Stimulated activated CD4-positive, alpha-beta T cell treated with anti-CD3 and anti-CD28 coated beads, Interleukin-12 subunit alpha, Interleukin-12 subunit beta, amount 100 ng/mL, for 4 hours (primary cell): ENCODE measurements at places on chromosomes 1 and 21.

- no peak for DNase-seq
These were observed 165.5 kb downstream of the PLPPR4 start for GRCh38 chr1:99429754-99430153.

DNA sequence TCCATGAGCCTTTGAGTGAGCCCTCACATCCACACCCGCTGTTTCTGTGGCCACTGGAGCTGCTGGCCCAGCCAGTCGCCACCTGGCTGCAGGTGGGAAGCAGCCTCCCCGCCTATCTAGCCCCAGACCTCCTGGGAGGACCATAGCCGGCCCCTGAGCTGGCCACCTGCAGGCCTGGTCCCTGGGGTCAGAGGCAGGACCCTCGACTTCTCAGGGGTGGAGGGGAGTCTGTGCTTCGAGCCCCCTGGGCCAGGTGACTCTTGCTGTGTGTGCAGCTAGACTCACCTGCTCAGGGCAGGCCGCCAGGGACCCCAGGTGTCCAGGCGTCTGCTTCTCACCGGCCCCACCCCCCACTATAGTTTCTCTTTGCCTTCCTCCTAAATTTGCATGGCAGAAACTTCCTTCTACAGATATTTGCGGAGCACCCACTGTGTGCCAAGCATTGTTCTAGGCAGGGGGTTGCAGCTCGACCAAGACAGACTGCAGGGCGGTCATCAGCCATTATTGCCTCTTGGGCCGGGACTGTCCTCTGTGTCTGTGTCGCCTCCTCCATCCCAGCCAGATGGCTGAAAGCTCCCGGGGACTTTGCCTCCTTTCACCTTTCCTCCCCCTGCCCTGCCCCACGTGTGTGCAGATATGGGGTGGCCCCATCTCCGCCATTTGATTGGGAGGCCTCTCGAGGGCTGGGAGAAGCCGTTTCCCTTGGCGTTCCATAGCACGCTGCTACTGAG lies 27.3 kb downstream of the SPSB1 start:
- DNase-seq: no peak

DNA sequence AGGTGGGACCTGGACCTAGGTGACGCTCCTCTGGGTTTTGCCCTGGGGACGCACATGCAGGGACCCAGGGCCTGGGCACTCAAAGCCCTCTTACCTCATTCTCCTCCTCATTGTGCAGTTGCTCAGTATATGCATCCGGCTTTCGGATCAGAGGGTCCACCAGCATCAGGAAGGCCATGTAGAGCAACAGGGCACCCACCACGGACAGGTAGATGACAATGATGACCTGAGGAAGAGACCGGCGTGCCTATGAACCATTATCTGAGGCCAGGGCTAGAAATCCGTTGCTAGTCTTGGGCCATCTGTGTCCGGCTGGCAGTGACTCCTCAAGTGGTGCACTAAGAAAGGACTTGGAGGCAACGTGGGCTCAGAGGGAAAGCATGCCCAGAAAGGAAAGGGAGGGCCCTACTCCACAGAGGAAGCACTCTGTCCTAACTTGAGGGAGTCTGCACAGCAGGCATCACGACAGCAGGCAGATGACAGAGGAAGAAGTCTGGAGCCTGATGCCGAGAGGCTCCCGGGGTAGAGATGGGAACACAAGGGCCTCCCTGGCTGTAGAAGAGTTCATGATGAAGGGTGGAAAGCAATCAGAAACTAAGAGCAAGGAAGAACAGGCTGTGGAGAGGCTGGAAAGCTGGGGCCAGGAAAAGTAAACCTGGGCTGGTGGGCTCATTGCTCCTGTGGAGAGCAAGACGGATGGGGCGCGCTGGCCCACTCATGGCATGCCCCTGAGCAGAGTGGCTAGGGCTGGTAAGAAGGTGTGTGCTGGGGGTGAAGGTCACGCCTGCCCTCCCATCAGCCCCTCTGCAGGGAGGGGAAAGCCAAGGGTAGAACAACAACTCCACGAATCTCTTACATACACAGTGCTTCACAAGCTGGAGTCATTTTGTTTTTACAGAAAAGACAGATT lies 10.3 kb downstream of the TMEM9 start:
- no peak for DNase-seq

DNA sequence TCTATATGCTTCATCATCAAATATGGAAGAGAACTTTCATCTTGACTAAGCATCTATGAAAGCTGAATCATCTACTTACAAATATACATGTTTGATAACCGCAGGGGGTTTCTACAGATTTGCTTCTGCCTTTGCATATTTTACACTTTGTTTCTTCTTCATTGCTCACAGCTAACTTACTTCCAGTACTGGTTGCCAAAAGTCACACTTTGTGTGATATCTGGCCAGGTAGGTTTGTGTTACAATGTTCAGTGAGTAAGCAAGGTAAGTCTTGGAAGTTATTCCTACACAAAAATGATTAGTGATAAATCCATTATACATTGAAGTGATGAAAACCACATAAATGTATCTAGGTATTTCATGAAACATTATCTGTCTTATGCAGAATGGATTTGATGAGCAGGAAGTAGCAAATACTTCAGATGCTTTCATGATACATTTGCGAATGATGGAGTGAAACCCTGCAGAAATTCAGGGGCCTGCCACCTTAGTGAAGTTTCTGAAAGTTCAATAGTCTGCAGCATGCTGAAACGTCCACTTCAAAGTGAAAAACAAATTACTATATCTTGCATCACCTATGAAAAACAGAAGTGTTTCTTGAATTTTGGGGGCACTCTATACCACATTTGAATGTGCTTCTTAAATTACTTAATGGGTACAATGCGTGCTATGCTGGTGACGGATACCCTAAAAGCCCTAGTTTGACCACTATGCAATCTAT lies 187.3 kb downstream of the ATP6V1G3 start:
- no peak for DNase-seq

DNA sequence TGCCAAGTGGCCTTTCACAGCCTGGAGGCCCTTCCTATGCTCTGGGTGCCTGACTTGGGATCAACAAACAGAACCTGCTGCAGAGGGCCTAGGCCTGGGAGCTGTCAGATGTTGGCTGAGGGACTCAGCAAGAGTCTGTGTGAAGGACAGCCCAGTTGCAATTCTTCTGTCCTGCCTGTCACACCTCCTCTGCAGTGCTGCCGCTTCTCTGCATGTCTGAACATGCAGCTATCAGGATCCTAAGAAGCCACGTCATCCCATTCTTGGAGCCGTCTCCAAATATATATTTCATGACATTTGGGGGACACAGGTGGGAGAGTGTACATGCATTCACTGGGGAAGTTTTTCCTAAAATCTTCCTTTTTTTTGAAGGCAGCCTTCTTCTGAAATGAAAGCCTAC lies 8.6 kb downstream of the FCAMR start:
- DNase-seq: no peak

GRCh38 chr1:164743976-164744375 lies 185.0 kb downstream of the PBX1 start:
- no peak for DNase-seq

GRCh38 chr1:53519421-53519820 lies 60.2 kb downstream of the DMRTB1 start:
- DNase-seq: no peak

- DNase-seq: no peak
These were observed 72.7 kb downstream of the SYCP1 start for GRCh38 chr1:114927401-114927800.

GRCh38 chr21:41616031-41616591 lies 108.2 kb upstream of the TMPRSS2 start:
- no peak for DNase-seq

- no peak for DNase-seq
These were observed 142.3 kb upstream of the SAMSN1 start for GRCh38 chr21:14688412-14688811.

- no peak for DNase-seq
These were observed 17.5 kb downstream of the SMIM12 start for GRCh38 chr1:34842073-34842472.

DNA sequence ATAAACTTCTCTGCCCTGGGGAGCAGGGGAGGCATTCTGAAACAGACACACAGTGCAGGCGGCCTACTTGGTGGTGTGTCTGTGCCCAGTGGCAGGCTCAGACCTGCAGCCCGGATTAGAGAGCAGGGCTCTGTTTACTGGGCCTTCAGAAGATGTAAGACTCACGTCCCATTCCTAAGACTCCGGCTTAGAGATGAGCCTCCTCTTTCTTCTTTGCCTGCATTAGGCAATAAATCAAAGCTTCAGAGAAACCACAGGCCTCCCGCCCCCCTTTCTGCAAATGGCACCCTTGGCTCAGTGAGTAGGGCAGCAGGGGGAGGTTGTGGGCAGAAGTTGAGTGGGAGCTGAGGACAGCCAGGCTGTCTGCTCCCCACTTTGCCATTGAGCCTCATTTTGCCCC lies 35.8 kb downstream of the LGR6 start:
- DNase-seq: no peak

- no peak for DNase-seq
These were observed 16.6 kb downstream of the HIVEP3 start for GRCh38 chr1:41902159-41902577.

GRCh38 chr1:167562702-167563101 lies 9.1 kb upstream of the CREG1 start:
- DNase-seq: no peak

- no peak for DNase-seq
These were observed 20.8 kb upstream of the PDZK1IP1 start for GRCh38 chr1:47210666-47211065.

DNA sequence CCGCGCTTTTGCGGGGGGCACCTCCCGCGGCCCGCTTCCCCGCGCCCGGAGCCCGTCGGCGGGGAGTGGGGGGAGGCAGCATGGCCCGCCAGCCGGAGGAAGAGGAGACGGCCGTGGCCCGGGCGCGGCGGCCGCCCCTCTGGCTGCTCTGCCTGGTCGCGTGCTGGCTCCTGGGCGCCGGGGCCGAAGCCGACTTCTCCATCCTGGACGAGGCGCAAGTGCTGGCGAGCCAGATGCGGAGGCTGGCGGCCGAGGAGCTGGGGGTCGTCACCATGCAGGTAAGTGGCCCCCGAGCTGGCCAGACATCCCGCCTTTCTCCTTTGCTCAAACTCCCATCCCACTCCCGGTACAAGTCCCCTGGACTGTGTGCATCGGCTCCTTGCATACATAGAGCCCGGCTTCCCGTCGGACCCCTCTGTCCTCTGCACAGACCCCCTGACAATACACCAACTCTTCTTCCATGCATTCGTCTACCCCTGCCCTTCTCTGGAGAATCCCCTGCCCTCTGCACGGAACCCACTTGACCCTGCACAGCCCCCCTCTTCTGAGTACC lies 812 bp downstream of the CACHD1 start:
- DNase-seq: peak; percentile 8

DNA sequence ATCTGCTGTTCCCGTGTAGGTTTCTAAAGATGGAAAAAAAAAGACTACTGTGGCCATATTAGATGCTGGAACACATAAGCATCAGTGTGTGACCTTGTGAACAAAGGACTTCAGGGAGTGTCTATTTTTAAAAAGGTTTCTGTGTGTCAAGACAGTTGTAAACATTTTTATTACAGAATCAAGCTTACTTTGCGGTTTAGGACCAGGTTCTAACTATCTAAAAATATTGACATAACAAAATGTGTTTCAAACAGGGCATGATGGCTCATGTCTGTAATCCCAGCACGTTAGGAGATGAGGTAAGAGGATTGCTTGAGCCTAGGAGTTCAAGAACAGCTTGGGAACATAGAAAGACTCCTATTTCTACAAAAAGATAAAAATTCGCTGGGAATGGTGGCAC lies 7.1 kb upstream of the DDI2 start:
- DNase-seq: no peak

GRCh38 chr1:67590329-67590728 lies 94.7 kb upstream of the GADD45A start:
- no peak for DNase-seq

- DNase-seq: no peak
These were observed 8.4 kb downstream of the PABPC4 start for GRCh38 chr1:39568208-39568607.

DNA sequence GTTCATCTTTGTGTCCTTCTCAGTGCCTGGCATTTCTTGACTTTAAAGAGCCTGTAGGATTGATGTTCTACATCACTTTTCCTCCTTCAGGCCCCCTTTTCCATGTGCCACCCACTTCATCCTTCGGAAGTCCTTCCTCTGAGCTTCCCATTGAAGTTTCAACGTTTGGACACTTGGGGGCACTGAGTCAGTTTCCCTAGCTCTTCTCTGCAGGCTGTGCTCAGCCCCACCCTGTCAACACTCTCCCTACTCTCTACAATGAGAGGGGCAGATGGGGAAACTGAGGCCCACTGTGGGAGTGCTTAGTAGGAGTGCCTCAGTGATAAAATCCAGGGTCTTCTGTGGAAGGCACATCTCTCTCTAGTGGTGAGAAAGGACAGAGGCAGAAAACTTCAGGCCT lies 11.9 kb downstream of the KCNJ10 start:
- no peak for DNase-seq

DNA sequence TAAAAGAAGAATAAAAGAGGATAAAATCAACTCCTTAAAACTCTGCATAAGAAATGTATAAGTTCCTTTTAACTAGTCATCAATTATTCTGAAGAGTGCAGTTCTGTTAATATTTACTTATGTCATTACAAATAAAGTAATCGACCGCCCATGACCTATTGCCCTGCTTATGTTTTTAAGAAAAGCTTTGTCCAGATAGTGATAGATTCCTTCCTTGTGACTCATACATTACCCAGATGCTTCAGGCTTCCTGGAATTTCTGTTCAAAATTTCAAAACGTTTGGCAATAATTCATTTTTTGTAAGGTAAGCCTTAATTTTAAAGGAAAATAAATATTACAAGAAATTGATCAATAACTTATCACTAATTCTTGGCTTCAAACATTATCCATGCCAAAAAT lies 918.2 kb upstream of the ADGRL2 start:
- DNase-seq: no peak

- no peak for DNase-seq
These were observed 127.9 kb upstream of the CACYBP start for GRCh38 chr1:174871886-174872285.

GRCh38 chr1:78755986-78756385 lies 106.4 kb downstream of the IFI44 start:
- DNase-seq: no peak

- DNase-seq: no peak
These were observed 33.1 kb upstream of the COG2 start for GRCh38 chr1:230609208-230609607.

DNA sequence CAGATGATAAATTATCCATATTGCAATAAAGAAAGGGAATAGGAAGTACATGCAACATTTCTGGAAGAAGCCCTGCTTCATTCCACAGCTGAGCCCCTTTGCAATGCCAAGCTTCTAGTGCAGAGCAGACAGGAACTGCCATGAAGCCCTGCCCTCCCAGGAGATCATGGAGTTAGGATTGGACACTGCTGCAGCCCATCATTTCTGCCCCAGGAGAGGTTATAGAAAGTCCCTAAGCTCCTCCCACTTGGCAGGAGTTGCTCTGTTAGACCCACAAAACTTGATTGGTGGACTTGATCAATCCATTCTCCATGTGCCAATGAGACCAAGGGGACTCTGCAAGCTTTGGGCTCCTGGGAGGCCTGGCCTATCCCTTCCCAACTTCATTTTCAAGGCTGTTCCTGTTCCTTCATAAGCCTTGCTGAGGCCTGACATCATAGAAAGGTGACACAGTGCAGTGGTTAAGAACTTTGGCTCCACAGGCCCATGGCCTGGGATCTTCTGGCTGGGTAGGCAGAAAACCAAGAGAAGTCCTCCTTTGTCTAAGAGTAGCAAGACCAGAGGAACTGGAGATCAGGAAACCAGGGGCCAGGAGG lies 1.3 kb upstream of the LAPTM5 start:
- DNase-seq: no peak

- DNase-seq: no peak
These were observed 14.2 kb downstream of the VPS13D start for GRCh38 chr1:12244078-12244477.

GRCh38 chr1:156760092-156760795 lies 7.1 kb upstream of the PRCC start:
- DNase-seq: no peak

- DNase-seq: no peak
These were observed 5.6 kb upstream of the THEM5 start for GRCh38 chr1:151858886-151859665.

GRCh38 chr1:76066394-76066793 lies 8.2 kb upstream of the ST6GALNAC3 start:
- no peak for DNase-seq
